ENCODE measurements at places on chromosomes 3 and 15.

DNA sequence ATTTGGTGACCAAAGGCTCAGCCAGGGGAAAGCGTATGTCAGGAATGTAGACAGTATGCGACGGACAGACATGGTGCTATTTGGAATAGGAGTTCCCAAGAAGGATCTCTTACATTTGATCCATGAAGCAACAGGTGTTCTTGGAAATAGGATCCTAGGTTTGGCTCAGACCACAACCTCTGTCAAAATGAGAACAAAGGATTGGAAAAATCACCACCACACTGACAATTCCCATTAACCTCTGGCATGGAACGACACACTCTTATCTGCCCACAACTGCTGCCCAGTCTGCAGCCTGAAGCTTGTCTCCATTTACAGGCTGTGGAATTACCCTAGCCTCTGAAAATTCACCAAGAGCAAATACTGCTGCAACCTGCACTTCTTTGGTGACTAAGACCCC, 33.6 kb upstream of the LRRN1 start:
- DNase-seq: no peak

DNA sequence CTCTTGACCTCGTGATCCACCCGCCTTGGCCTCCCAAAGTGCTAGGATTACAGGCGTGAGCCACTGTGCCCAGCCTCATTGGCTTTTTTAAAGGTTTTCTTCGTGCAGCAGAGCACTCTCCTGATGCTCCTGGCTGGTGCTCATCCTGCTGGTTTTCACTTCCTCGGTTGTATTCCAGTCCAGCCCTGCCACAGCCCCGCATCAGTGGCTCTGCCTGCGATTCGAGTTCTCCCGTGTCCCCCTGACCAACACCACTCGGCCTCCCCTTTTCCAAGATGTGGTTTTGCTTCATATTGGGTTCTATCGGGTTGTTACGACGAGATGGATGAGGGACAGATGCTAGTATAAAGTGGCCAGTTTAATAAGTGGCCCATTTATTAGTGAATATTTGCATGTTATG, 27.8 kb downstream of the EFCC1 start:
- DNase-seq: no peak

GRCh38 chr3:46993986-46994385, 14.5 kb downstream of the NBEAL2 start:
- no peak for DNase-seq

GRCh38 chr3:128532012-128532983, 39.3 kb upstream of the GATA2 start:
- no peak for DNase-seq

GRCh38 chr3:179072100-179072438, 460 bp upstream of the ZMAT3 start:
- DNase-seq: peak; percentile 76

DNA sequence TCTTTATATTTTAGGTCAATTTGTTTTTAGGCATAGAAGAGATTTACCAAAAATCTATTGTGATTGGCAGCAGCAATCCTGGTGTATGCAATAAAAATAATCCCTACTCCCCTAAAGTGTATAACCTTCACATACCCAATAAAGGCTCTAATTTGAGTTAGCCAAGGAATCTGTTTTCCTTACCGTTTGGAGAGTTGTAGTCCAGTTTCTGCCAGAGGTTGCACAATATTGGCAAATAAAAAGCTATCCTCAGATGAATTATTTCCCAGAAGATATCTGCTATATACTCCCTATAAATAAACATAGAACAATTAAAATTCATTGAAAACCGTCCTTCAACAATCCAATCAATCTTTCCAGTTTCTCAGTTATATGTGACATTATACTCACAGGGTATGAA, 31.1 kb downstream of the ACKR4 start:
- no peak for DNase-seq
